ENCODE measurements at places on chromosomes 2 and 18. TPM values are rescaled to one million over a fixed set of nuclear protein-coding genes. Genes with fewer than 3 reads are reported as not detected.

DNA sequence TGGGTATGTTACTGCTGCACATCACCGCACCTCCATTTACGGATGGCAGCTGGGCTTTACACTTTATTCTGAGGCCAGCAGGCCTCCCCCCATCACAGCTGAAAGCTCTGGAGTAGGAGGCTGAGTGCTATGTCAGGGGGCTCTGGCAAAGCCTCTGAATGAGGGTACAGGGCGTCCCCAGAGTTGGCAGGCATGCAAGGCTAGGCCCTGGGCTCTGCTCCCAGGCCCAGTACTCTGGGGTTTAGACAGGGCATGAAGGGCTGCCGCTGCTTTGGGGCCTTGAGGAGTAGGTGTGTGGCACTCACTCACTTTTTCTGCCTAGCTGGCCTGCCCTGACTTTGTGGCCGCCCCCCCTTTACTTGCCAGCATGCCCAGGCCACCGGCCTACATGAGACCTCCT lies 90.8 kb downstream of the WDSUB1 start:
- DNase-seq: no peak

DNA sequence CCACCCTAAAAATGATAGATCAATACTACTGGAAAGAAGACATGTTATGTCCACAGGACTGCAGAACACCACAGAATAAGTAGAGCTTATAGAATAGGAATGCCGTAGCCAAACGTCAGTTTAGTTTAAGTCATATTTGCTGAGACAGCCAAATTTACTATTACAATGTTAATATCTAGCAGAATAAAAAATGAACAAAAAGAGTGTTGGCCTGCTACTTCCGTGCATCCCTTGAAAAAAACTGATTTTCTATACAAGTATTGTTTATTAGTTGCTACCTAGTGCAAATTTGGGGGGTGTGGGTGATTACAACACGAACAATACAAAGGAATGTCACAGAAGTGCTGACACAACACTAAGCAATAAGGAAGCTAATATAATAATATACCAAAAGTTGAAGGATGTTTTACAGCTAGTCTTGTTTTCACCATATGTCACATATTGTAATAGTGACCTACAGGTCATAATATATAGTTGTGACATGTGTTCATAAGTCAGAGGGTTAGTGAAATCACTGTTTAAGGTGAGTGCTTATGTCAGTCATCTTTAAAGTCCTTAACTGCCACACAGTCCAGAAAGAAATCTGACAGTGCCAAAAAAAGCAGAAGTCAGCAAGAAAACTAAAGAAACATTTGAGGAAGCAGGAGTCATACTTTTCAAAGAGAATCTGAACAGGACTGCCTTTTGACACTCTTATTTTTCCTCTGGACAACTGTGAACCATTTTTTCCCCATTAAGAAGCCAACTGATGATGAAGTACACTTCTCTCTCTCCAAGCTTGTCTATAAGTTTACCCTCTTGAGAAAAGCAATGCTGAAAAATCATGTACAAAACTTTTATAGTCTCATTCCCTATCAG lies 376.4 kb downstream of the ZEB2 start:
- DNase-seq: no peak

DNA sequence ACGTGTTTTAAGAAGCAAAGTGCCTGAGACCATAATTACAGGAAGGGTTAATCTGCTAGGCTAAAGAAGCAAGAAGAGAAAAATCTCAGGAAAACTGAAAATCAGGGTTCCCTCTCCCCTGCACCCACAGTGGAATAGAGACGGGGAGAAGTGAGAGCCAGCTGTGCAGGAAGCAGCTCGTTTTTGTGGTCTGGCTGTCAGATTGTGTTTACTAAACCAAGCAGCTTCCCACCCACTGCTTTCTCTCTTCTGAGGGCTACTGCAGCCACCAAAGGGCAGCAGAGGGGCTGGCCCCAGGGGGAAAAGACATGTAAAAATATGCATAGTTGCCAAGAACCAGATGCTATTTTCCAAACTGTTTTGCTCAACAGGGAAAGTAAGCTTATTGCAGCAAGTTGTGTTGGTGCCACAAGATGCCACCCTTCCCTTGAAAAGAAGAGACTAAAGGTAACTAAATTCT lies 72.6 kb upstream of the THUMPD2 start:
- no peak for DNase-seq

GRCh38 chr2:75495862-75496261 lies 64.9 kb downstream of the EVA1A start:
- DNase-seq: no peak

- DNase-seq: no peak
Observed at GRCh38 chr18:37669991-37670534, 104.5 kb upstream of the CELF4 start.

GRCh38 chr18:78996741-78997490 lies 17.3 kb downstream of the SALL3 start:
- DNase-seq: no peak

Gene C2orf92
- 17.2 TPM for total RNA-seq
